ENCODE measurements at places on chromosomes 6 and 20. TPM values are rescaled to one million over a fixed set of nuclear protein-coding genes. Genes with fewer than 3 reads are reported as not detected.

Gene MACROD2
- total RNA-seq = 0.51 TPM

DNA sequence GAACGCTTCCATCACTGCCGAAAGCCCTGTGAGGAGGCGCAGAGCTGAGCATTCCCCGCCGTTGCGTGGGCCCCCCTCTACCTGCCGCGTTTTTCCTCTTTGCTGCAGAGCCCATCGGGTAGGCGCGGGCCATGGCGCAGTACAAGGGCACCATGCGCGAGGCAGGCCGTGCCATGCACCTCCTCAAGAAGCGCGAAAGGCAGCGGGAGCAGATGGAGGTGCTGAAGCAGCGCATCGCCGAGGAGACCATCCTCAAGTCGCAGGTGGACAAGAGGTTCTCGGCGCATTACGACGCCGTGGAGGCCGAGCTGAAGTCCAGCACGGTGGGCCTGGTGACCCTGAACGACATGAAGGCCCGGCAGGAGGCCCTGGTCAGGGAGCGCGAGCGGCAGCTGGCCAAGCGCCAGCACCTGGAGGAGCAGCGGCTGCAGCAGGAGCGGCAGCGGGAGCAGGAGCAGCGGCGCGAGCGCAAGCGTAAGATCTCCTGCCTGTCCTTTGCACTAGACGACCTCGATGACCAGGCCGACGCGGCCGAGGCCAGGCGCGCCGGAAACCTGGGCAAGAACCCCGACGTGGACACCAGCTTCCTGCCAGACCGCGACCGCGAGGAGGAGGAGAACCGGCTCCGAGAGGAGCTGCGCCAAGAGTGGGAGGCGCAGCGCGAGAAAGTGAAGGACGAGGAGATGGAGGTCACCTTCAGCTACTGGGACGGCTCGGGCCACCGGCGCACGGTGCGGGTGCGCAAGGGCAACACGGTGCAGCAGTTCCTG, 693 bp downstream of the FAM50B start:
- DNase-seq = no peak

GRCh38 chr20:52552181-52552872, 360.7 kb upstream of the ZFP64 start:
- DNase-seq = peak; percentile 79

DNA sequence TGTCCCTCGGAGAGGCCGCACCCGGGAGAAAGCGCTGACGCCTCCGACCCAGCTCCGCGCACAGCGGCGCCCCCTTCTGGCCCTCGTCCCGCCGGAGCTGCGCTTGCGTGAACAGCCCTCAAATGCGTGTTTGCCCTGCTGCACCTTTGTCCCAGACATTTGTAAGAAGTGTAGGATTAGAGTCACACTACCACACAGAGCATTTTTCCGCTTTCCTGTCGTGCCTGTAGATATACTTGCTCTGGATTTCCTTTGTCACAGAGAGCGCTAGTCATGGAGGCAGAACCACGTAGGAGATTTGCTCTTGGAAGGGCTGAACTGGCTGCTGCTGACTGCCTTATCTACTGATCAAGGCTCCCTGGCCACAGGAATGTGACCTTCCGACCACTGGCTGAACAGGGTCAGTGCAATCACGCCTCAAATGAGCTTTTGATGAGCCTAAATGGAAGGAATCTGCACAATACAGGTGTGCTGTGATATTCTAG, 62.3 kb downstream of the PAX1 start:
- peak; percentile 71 for DNase-seq

Gene CLDN20
- total RNA-seq = 0.54 TPM

GRCh38 chr20:47795214-47795907, 10.1 kb upstream of the SULF2 start:
- peak; percentile 74 for DNase-seq

- no peak for DNase-seq
Observed at GRCh38 chr20:13165203-13165602, 55.9 kb upstream of the ISM1 start.

DNA sequence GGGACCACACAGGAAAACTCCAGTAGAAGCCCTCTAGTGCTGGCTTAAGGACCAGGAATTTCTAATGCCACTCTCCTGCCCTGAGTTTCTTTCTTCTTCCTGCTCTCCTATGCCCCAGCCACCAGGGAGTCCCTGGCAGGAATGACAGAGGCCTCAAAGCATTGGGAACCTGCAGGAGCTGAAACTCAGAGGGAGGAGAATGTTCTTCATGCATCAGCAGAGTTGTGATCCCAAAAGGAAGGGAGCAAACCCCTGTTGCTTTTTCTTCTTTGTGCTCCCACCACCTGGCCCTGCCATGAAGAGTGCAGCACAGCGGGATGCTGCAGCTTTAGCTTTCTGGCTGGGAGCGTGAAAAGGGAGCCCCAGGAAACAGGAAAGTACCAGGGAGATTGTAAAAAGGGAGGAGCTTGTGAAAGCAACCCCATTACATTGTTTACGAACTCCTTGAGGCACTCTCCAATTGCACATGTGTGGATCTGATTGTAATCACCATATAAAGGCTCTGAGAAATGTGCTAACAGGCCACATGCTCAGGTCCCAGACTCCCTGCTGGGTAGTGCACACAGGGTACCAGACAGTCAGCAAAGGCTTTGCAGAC, 34.7 kb upstream of the FKBP1A start:
- no peak for DNase-seq

DNA sequence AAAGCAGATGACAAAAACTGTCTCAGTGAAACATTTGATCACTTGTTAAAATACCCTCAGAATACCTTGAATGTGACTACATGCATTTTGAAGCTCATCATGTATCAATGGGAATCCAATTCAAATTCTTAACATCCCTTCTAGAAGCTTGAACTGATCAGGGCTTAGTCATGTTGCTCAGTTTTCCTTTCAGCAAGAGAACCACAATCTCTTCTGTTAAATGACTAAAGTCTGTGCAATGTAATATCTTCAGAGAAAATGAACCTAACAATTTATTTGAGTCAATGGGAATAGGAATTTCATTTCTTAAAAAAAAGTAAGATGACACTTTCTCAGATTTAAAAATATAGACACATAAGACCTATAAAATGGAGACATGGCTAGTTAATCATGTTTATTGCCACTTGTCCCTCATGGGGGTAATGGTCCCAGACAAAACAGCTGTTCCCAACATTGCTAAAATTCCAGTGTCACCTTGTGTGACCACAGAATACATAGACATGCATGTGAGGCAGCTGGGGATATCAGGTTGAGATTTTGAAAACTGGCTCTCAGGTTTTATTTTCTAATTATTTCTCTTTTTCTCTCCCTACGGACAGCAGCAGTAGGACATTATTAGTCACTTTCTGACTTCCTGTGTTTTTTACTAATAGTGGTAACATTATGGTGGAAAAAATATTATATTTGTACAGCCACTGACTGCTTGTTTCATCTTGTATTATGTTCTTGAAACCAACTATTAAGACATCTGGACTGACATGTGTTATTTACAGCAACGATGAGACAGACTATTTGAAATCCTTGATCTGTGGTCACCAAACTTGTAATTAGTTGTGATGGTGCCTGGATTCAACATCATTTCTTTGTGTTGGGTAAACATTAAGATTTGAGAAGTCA, 192.5 kb downstream of the COL9A1 start:
- no peak for DNase-seq

GRCh38 chr20:40294747-40295146, 394.3 kb downstream of the MAFB start:
- DNase-seq = peak; percentile 39

Gene TULP4
- 69.4 TPM for total RNA-seq

DNA sequence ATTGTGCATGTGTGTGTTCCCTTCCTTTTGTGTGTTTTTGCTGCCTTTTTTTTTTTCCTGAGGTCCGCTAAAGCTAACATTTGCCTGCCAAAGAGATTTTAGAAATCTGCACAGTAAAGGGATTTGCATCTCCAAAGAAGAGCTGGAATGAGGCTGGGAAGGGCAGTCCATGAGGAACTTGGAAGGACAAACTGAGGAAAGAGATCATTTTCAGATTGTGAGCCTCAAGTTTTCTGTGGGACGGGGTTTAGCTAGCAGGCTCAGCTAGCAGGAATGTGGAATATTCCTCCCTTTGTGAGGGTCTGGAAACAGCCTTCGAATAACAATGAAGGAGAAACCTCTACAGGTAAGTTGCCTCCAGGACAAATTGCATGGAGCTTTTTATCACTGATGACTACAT, 3.8 kb downstream of the INSM1 start:
- no peak for DNase-seq
